Activated T-helper 1 cell treated with Interleukin-2 at 50 U/mL for 16 hours (primary cell): ENCODE measurements at places on chromosomes 4 and X.

- DNase-seq, result no peak
Observed at GRCh38 chr4:158856852-158857251, 88.0 kb downstream of the FNIP2 start.

DNA sequence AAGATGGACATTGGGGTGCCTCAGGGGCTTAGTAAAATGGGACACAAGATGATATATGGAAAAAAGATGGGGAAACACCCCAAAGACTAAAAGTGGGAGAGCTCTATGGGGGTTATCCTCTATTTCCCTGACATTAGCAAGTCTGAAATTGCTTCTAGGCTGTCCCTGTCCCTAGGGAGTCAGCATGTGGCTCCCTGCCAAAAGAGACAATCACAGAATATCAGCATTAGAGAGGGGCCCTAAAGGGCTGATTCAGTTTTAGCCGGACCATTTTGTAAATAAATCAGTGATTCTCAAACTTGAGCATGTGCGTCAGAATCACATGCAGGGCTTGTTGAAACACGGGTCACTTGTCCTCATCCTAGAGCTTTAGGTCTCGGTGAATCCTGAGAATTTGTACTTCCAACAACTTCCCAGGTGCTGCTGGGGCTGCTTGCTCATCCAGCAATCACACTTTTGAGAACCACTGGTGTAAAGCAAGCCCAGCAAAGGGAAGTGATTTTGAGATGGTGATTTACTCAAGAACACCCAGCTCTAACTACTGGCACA is 165.3 kb upstream of the DGKK start:
- no peak for DNase-seq

DNA sequence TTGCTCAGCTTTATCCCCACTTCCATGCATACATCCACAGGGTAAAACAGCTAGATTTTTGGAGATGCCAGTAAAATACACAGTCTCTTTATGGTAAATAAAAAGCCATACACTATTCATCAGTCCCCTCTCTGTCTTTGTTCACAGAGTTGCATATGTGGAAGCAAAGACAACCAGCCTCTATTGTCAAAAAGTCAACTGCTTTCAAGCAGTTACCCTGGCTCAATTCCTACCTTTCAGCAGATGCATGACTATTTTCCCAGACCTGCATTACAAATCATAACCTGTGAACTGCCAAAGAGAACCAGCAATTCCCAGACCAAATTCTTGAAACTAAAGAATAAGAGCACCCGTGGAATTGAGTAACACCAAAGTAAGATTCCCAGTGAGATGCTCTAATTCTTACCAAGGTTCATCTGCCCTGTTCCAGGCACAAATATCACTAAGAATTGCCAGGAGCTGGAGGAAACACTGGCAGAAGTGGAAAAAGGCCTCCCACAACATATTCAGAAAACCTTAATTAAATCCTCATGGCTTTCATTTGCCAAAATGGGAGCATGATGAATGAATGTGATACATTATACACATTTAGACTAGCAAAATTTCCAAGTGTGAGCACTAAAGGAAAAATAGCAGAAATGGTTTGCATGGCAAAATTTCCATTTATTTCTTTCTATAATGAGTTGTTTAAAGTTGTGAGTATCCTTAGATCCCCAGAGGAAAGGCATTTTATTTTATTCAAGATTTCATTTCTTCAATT is 391.2 kb upstream of the ADGRL3 start:
- DNase-seq, result no peak

DNA sequence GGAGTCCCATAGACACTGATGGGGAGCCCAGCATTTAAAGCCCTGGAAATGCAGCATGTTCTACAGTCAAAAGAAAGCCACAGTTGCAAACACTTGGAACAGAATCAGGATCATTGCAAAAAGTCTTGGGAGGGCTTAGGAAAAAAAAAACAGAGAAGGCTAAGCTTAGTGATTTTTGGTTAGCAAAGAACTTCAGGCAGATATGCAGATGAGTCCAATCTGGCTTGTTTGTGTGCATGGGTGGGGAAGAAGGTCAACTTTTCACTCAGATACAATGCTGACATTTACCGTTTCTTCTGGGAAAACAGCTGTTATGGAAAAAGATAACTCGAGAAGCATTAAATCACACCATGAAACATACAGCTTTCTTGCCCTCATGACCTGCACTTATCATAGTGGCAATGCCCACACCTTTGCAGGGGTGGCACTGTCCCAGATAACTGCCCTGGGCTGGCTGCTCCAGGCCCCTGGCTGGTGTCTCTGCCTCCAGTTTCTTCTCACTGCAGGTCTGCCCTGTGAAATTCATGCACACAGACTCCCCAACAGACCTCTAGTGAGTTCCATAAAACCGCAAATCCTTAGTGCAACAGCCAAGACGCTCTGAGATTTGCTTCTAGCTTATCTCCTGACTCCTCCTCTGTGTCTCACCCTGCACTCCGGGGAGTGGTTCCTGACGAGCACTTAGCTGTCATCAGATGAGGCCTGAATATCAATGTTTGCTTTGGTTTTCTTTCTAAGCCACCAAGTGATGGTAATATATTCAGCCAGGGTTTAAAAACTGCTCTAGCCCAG is 99.2 kb downstream of the DRD5 start:
- DNase-seq, result no peak

GRCh38 chrX:50815120-50815519 is 1.1 kb upstream of the SHROOM4 start:
- no peak for DNase-seq

GRCh38 chr4:109953556-109953955 is 40.9 kb downstream of the EGF start:
- no peak for DNase-seq

DNA sequence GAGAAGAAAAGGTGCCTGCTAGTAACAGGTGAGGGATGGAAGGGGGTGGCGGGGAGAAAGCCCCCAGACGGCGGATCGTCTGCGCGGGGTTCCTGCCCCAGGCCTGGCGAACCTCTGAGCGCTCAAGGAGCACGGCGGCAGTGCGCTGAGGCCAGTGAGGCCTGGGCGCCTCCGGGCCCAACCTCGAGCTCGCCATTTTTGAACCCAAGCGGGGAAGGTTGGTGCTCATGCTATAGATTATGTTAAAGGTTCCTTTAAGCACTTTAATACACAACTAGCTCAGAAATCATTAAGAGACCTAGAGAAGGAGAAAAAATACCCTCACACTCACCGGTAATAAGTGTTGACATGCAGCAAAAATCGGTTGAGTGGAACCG is 7.9 kb downstream of the PITX2 start:
- no peak for DNase-seq

GRCh38 chr4:42101446-42101975 is 50.9 kb downstream of the BEND4 start:
- DNase-seq, result no peak

GRCh38 chrX:151711787-151712186 is 4.0 kb upstream of the FATE1 start:
- DNase-seq, result no peak

DNA sequence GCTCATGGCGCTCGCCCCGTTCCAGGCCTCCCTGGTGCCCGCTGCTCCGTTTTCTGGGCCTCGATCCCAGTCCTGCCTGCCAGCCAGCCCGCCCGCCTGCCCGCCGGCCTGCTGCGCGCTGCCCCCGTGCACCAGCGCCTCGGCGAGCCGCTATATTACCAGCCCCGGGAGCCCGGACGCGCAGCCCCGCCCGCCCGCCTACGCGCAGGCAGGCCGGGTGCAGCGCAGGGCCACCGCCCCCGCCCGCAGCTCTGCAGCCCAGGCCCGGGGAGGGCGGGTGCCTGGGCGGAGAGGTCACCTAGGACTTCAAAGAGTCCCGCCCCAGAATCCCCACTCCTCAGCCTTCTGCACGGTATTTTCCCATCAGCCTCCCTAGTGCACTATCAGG is at the start of gene MAOB:
Gene MAOB (minus strand): TSS at position 157 of the 388 bp plus-strand sequence. CDS start 151 bp downstream, at position 6.
- DNase-seq, result no peak

- no peak for DNase-seq
Observed at GRCh38 chrX:74246524-74246923, 57.5 kb upstream of the ZCCHC13 start.
